ENCODE measurements at places on chromosomes 1 and 21.

DNA sequence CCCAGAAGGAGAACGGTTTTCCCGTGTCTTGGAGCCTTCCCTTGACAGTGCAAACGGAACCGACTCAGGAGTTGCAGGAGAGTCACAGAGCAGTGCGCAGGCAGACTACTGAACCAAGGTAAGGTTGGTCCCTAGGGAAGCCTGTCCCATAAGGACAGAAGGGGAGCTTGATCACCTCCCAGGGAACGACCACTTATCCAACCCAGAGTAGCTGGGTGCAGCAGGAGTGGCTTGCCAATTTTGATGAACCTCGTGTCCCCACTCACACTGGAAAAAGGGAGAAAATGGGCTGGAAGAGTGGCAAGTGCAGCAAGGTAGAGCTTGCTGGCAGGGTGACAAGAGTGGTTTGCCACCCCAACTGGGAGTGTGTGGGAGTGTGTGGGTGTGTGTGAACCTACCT is 95.1 kb downstream of the LIPI start:
- DNase-seq: no peak

DNA sequence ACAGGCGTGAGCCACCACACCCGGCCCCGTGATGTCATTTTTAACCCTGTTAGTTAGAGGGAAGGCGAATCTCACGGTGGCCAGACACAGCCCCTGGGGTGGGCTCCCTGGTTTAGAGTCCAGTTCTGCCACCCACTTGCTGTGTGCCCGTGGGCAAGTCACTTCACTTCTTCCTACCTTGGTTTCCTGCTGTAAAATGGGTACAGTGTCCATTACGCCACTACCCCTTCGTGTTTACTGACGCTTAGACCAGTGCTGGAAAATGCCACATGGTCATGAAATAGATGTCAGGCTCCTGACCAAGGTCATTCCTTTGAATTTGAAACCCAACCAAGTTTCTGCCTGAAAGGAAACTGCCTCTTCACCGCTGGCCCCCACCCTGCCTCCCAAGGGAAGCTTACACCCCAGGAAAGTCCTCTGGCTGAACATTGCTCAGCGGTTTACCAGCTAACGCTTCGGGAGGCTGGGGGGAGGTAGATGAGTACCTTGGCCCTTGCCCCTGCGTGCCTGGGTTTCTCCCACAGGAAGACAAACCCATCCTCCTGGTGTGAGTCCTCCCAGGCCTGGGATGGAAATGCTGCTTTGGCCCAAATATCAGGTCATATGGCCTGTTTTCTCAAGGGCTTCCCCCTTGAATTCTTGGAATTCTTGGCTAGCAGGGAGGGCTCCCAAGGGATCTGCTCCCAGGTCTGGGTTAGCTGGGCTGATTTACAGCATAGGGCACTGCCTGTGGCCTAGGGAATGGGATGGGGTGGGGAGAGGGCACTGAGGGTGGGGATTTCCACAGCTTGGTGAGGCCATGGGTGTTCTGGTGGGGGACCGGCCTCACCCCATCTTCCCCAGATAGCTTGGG is 7.6 kb upstream of the AADACL4 start:
- DNase-seq: no peak

DNA sequence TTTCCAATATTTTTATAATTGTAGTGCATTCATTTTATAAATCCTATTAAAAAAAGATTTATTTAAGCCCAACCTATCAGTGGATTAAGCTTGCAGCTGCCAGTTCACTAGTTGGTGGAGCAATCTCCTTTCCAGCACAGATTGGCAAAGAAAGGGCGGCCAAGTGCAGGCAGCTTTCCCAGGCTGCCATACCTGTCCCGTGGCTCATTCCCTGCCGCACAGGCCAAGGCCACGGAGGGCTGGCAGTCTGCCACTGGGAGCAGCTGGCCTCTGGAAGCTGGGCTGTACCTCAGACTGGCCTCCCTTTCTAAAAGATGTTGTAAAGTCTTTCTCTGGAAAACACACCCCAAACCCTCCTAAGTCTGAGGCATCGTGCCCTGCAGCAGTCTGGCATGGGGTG is 74.2 kb downstream of the SIM2 start:
- DNase-seq: peak; percentile 51

DNA sequence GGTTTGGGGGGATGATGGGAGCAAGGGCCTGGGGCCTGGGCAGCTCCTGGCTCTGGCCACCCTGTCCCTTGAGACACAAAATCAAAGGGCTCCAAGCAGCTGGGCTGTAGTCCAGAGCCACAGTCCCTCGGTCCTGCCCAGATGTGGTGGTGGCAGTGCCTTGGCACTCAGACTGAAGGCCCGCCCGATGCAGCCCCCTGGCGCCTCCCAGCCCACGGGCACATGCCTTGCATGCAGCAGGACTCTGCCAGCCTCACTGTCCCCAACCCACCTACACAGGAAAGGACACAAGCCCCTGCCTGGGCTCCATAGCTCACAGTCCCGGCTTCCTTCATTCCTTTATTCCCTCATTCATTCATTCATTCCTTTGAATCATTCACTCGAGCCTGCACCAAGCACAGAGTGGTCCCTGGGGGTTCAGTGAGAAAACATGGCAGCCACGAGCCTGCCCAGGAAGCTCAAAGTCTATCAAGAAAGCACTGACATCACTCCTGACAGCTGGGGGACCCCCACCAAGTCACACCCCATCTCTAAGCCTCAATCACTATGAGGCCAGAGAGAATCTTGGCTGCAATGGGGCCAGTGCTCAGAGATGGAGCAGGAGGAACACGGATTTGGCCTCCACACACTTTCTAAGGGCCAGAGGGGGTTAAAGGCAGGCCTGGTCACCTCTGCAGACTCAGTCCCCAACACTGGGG is 5.8 kb downstream of the SDC3 start:
- no peak for DNase-seq

- no peak for DNase-seq
Observed at GRCh38 chr1:89356658-89357400, 7.0 kb upstream of the GBP6 start.

DNA sequence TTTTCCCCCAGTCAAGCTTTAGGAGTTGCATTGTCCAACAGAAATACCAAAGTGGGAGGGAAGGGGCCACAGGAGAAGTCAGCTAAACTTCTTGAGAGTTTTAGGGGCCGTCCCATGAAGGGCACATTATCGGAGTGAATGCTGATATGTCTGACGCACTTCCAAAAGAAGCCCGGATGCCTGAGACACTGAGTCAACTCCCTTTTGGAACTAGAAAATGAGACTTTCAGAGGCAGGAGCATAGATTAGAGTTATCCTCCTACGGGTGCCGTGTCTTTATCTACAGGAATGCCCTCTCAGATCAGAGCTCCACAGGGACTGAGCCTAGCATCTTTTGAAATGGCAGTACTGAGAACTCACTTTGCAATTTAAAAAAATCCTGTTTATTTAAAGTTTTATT is 13.1 kb downstream of the ACTN2 start:
- DNase-seq: no peak

GRCh38 chr21:37001441-37001840 is 5.1 kb upstream of the RIPPLY3 start:
- no peak for DNase-seq

DNA sequence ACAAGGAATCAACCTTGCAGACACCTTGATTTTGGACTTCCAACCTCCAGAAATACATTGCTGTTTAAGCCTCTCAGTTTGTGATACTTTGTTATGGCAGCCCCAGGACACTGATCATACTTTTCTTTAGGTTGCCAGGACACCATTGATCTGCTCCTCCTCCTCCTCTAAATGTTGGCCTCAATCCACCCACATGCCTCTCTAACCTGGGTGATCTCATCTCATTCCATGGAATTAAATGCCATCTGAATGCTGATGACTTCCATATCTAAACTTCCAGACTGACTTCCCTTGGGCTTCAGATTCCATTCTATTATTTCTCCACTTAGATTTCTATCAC is 7.4 kb upstream of the PPP1R15B start:
- no peak for DNase-seq

GRCh38 chr1:246947255-246947654 is 15.5 kb upstream of the AHCTF1 start:
- no peak for DNase-seq

- no peak for DNase-seq
Observed at GRCh38 chr1:1345860-1346500, 3.2 kb downstream of the DVL1 start.

- no peak for DNase-seq
Observed at GRCh38 chr21:16318651-16319300, 589.0 kb downstream of the USP25 start.

DNA sequence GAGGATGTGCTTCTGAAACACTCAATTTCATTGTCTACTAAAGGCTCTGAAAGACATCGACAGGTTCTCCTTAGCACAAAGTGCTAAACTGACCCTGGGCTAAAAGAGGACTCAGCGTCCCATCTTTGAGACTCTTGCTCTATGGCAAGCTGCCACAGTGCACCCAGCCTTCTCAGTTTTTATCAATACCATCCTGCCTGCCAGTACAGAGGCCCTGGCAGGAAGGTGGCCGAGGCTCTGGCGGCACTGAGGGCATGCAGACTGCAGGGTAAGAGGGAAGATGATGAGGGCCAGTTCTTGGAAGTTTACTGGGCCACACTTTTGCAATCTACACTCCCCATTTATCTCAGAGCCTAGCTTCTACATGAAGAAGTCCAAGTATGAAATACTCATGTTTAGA is 5.3 kb downstream of the OLFML2B start:
- DNase-seq: no peak

- DNase-seq: no peak
Observed at GRCh38 chr1:229224308-229224707, 46.6 kb upstream of the RAB4A start.

DNA sequence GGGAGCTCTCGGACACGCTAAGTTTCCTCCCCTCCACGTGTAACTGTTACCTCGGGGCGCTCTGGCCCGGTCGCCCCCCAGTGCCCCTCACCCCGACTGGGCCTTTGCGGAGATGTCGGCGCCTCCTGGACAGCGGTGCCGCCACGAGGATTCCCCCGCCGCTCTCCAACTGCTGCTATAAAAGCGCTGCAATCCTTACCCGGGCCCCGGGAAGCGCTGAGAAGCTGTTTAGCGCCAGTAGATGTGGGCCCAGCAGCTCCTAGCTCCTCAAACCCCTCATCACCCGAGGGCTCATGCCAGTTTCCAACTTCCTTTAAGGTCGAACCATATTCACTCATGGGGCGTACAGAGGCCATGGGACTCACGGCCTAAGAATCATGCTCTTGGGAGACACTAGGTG is 361 bp upstream of the LMX1A start:
- no peak for DNase-seq

DNA sequence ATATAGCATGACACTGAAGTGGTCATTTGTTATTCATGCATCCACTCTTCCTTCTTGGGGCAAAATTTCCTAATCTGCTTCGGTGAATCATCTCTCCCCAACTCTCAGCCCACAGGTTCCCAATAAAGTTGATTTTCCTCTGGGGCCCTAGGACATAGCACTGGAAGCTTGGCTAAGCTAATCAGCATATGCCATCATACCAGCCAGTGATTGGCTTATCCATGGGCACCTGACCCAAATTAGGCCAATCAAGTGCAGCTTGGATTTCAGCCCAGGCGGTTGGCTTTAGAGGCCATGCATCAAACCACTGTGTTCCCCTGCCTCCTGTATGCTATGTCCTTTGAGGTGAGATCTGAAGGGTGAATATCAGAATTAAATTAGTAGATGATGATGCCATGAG is 58.9 kb downstream of the C1orf94 start:
- no peak for DNase-seq

- DNase-seq: no peak
Observed at GRCh38 chr1:3732434-3733093, 19.7 kb upstream of the CCDC27 start.

GRCh38 chr1:9628541-9629444 is 22.7 kb upstream of the PIK3CD start:
- DNase-seq: no peak

DNA sequence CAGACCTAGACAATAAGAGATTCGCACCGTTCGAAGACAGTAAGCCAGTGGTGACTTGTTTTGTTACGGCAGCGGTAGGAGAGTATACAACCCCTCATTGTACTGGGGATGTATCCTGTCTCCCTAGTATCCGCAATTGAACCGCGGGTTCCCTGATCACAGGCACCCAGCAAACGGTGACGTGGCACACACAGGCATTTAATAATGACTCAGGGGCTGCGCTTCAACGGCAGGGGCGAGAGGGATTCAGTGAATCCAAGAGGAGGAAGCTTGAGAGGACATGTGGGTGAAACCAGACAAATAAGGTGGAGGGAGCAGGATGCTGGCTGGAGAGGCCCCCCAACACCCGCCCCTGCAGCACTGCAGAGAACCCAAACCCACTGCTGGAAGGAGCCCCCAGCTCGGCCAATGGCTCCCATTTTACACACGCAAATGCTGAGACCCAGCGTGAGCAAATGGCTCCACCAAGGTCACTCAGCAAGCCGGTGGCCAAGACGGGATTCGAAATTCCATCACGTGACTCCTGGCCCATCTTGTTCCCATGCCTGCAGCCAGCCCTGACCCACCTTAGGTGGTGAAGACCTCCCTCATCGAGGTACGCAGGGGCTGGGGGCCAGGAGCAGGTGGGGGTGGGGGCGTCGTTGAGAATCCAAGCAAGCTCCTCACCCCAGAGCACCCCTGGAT is 149.9 kb downstream of the SYF2 start:
- no peak for DNase-seq

DNA sequence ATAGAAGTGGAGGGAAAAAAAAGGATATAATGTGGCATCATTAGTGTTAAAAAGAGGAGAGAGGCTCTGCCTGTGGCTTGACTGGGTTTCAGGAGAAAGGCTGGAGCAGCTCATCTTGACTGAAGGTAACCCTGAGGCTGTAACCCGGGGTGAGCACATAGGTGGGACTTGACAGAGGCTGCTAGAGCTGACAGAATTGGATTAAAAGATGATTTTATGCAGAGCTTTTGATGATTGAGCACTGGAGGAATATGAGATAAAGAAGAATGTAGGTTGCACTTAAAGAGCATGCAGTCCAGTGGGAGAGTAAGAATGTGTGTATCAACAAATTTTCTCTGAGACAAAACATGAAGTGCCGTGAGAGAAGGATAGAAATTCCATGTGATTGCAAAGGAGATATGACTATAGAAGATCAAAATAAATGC is 17.3 kb downstream of the LAMC1 start:
- DNase-seq: no peak

GRCh38 chr1:55049914-55050278 is 10.5 kb downstream of the PCSK9 start:
- no peak for DNase-seq

- no peak for DNase-seq
Observed at GRCh38 chr1:181206979-181207790, 118.7 kb downstream of the IER5 start.

DNA sequence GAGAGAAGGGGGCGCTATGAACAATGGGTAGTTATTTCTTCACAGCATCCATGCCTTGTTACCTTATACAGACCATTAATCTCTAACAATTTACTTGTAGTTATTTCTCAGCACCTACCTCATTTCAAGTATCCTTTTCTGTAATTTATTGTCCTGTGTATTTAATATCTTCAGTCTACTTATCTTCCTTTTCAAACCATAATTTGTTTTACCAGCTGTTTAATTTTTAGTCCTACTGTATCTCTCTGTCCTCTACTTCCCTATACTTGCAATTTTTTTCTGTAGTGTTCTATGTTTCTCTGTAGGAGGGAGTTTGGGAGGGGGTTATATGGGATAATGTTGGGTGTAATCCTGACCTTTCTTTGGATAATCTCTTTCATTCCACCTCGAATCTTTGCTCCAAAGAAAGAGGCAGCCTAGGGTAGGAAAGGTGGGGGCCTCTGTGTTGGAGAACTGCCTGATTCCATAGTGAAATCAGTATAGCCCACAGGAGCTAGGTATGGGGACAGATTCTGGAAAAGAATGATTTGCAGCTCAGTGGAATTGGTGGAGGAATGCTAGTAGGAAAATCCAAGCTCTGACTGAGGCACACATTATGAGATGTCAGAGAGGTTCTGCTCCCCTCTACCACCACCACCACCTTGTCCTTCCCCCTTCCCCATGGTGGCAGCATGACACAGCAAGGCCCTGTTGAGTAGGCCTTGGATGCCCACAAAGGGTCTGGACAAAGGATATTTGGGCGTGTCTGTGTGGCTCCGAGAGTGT is 642 bp downstream of the MLLT11 start:
- peak; percentile 25 for DNase-seq

All from cerebellar nuclear complex (tissue), 1 donor.